Stimulated activated CD8-positive, alpha-beta memory T cell treated with anti-CD3 and anti-CD28 coated beads, Interleukin-7, amount 100 ng/mL, for 4 hours (primary cell): ENCODE measurements at places on chromosomes 7 and 10.

- no peak for DNase-seq
Observed at GRCh38 chr7:33700001-33700899, 205.1 kb upstream of the BMPER start.

- no peak for DNase-seq
Observed at GRCh38 chr10:127996586-127996985, 89.7 kb downstream of the PTPRE start.

DNA sequence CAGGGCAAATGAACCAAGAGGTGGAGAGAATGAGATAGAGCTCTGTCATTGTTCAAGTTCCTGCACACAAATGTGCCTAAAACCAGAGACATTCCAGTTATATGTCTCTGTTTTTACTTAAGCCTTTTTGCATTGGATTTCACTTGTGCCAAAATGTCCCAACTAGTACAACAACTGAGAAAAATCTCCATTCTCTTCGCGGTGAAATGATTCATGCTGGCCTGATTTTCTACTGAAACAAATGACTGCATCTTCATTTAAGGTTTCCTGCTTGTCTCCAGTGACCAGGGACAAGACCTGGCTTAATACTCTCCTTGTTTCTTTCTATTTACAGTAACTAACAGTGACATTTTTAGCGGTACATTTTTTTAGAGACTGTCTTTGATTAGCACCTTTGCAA is 714.9 kb downstream of the KCNMA1 start:
- DNase-seq = no peak

DNA sequence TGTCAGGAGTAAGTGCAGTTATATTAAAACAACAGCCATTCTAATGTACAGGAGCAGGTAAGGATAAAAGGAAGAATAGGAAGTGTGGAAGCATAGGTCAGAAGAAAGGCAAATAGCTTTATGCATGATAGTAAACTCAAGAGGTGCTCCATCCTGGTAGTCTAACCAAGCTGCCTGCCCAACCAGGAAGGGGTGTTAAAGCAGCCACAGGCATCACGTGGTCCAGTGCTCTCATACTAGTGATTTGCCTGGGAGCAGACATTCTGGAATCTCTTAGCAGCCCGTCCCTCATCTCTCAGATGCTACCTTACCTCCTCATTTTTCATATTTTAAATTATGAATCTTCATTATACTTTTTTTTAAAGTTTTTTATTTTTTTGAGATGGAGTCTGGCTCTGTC is 18.5 kb downstream of the ABRAXAS2 start:
- DNase-seq = no peak

DNA sequence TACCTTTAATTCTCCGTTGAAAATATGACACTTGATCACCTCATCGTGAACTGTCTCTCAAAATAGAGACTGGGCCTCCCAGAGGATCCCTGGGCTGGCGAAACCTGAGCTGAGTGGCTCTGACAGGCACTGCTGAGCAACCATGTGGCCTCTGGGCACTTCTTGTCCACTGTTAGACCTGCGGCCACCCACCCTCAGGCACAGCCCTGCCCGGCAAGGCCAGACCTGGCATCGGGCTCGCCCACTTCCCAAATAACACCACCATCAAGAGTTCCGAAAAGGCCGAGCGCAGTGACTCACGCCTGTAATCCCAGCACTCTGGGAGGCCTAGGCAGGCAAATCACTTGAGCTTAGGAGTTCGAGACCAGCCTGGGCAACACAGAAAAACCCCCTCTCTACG is 82.5 kb downstream of the COBL start:
- DNase-seq = no peak

- no peak for DNase-seq
Observed at GRCh38 chr7:93977211-93977950, 26.8 kb downstream of the BET1 start.

DNA sequence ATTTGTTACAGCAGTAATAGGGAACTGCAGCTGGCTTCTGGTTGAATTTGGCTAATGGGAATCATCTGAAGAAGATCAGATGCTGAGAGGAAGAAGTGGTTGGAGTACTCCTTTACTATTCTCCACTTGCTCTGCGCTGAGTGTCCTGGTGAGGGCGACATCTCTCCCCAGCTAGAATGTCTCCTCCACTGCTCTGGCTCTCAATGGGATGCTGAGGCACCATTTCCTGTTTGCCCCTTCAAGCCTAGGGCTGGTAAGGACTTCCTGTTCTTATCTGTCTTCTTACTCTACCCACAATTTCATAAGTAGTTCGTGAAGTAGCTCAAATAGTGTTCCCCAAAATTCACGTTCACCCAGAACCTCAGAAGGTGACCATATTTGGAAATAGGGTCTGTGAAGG is 43.2 kb upstream of the TES start:
- no peak for DNase-seq

- no peak for DNase-seq
Observed at GRCh38 chr10:100522945-100523344, 3.3 kb upstream of the SEC31B start.

GRCh38 chr7:88095-88926 is 104.1 kb upstream of the FAM20C start:
- no peak for DNase-seq

- DNase-seq = no peak
Observed at GRCh38 chr7:82376739-82377138, 66.8 kb downstream of the CACNA2D1 start.

DNA sequence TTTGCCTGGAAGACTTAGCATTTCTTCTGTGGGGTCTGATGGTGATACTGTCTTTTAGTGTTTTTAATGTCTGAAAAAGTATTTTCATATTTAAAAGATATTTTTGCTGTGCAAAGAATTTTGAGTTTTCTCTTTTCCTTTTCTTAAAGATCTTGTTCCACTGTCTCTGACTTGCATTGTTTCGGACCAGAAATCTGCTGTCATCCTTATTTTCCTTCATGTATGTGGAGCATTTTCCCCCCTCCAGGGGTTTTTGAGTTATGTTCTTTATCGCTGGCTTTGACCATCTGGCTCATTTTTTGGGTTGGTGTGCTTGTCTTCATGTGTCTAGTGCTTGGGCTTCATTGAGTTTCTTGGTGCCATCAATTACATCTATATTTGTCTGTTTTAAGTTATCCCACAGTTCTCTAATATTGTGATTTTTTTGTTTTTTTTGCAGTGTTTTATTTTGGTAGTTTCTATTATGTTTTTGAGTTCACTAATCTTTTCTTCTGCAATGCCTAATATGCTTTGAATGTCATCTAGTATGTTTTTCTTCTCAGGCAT is 119.9 kb downstream of the MGMT start:
- DNase-seq = no peak

DNA sequence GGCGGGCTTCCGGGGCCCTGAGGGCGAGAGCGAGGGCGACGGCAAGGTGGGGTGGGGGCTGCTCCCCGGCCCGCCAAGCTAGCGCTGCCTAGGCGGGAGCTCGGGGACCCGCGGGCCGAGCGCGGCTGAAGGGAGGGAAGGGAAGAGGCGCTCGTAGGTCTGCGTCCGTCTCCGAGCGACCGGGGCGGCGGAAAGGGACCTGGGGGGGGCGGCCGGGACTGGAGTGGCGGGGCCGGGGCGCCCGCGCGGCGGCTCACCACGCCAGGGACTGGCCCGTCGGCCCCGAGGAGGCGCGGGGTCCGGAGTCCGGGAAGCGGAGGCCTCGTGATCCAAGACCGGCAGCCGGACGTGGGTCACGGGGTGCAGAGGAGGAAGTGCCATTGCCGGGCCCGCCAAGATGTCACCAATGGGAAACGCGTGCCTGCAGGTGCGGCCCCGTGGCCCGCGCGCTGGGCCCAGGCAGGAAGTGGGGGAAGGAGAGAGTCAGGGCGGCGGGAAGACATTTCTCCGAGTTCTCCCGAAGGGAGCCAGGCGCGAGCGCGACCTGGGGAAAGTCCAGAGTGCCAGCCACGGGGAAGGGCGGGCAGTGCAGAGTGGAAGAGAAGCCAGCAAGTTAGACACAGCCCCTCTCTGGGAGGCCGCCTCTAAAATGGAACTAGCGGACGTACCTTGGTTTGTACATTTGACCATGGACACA is 11.9 kb downstream of the HNRNPF start:
- DNase-seq = peak; percentile 70

DNA sequence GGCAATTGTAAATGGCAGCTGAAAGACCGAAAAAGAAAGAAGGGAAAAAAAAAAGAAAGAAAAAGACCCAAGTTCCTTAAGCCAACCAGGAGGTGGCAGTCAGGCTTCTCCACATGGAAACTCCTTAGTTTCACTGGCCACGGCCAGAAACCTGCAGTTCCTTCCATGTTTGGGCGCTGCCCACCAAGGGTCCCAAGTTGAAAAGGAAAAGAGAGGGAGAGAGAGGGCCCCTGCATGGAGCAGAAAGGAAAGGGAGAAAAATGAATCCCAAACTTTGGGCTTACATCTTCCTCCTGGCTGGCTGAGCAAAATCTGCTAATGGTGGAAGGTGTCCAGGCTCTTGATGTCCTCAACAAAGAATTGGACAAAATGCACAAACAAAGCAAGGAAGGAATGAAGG is 31.8 kb upstream of the ABCA13 start:
- DNase-seq = no peak

DNA sequence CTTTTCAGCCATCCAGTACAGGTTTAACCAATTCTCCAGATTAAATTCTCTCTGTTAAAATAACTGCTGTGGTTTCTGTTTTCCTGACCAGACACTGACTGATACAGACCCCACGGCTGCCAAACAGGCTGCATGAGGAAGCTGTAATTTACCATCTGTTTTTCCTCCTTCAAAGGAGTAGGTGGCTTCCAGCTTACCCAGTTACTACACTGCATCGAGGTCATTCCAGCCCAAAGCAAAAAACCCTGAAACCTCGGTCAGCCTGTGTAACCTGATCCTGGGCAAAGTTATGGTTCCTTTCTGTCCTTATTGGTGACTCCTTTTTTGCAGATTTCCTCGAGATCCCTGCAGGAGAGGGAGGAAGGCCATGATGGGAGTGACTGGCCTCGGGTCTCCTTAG is 27.9 kb upstream of the LOXL4 start:
- no peak for DNase-seq

- DNase-seq = no peak
Observed at GRCh38 chr10:63677001-63677400, 155.8 kb downstream of the REEP3 start.

- no peak for DNase-seq
Observed at GRCh38 chr10:52683776-52684175, 88.8 kb downstream of the MBL2 start.

GRCh38 chr7:78684201-78684600 is 769.3 kb downstream of the MAGI2 start:
- DNase-seq = no peak

GRCh38 chr7:106329971-106330733 is 45.4 kb upstream of the NAMPT start:
- DNase-seq = no peak

DNA sequence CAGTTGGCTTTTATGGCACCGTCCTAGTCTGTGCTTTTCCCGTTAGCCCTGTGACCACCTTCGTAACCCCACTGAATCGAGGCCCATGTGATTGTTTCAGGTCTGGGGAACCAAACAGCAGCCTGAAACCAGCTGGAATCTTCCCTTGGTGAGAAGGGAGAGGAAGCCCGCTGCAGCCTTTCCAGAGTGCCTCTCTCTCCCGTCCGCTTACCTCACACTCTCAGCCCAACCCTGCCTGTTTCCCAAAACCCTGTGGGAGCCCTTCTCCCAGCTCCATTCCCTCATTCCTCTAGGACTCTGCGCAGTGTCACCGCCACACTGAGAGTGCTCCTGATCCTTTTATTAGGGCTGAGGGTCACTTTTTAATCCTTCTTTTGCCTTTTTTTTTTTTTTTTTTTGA is 139.6 kb downstream of the WDR37 start:
- no peak for DNase-seq

DNA sequence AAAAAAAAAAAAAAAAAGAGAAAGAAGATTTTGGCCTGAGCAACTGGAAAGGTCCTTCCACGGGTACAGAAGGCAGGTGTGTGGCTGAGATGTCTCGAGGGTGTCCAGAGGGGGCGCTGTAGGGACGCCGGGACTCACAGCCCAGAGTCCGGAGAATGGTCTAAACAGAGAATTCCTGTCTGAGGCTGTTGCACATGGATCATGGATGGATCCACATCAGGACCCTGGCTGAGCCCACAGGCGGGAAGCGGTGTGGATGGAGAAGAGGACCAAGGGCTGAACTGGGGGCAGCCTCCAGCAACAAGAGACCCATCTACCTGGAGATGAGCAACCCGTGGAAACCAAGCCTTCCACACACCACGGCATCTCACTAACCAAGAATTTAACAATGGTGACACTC is 55.0 kb downstream of the PKD1L1 start:
- no peak for DNase-seq

GRCh38 chr7:45342236-45342635 is 184.6 kb downstream of the RAMP3 start:
- DNase-seq = no peak

DNA sequence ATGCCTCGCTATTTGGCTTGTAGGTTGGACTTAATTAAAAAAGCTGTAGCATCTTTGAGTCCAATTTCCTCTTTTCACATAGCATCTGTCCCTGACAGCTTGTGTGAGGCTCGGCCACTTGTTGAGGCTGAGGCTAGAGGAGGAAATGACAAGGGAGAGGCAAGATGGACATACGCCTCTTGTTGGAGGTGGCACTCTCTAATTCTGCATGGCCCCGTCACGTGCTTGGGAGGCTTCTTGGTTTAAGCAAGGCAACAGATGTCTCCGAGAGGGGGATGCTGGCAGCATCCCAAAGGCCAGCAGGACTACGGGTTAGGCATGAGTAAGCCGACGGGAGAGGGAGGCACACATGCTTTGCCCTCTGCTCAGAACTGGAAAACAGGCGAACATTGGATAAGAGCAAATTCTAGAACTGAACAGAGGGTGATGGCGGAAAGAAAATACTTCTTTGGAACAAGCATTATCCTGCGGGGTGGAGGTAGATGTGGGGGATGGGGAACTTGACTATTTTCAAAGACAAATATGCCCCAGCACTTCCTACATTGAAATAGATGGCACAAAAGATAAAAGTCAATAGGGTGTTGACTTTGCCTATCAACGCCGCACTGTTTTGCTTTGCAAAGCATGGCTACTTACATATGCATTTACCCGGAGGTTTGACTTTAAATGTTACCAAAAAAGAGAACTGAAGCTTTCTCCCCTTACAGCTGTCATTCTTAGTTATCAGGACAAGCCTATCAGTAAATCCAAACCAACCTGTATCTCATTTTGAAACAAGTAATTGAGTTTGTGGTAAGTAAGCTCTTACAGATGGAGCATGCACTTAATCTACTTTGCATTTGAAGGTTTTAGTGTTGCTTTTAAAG is 94.8 kb downstream of the CHN2 start:
- no peak for DNase-seq
